Psoas muscle (tissue), 8 donors: ENCODE measurements at places on chromosomes 6 and 20. TPM values are rescaled to one million over a fixed set of nuclear protein-coding genes. Genes with fewer than 3 reads are reported as not detected.

The IL17F gene
- polyA plus RNA-seq, result not detected

The RRAGD gene
- polyA plus RNA-seq, result 70.8 TPM

The DEFB124 gene
- polyA plus RNA-seq, result not detected

The RAMACL gene
- 0.48 TPM for polyA plus RNA-seq

The AGER gene
- 0.79 TPM for polyA plus RNA-seq

The ERVFRD-1 gene
- not detected for polyA plus RNA-seq

The GPX5 gene
- polyA plus RNA-seq, result not detected

The RAET1E gene
- polyA plus RNA-seq, result 17.2 TPM

The C6orf58 gene
- polyA plus RNA-seq, result not detected

The CLPSL1 gene
- polyA plus RNA-seq, result not detected

The CGAS gene
- 0.27 TPM for polyA plus RNA-seq

The APOM gene
- 1.8 TPM for polyA plus RNA-seq

The CDSN gene
- not detected for polyA plus RNA-seq

The GNRH2 gene
- not detected for polyA plus RNA-seq

The PSMB9 gene
- polyA plus RNA-seq, result 13.2 TPM

The F13A1 gene
- 8.4 TPM for polyA plus RNA-seq

The HEY2 gene
- polyA plus RNA-seq, result 4.2 TPM

The SASH1 gene
- polyA plus RNA-seq, result 5.0 TPM

The ARMH2 gene
- not detected for polyA plus RNA-seq

The SMLR1 gene
- not detected for polyA plus RNA-seq

The ESR1 gene
- 0.92 TPM for polyA plus RNA-seq

The XKR7 gene
- polyA plus RNA-seq, result under 0.01 TPM

The DEFB127 gene
- polyA plus RNA-seq, result not detected

The CHD6 gene
- polyA plus RNA-seq, result 1.7 TPM

The KIAA0408 gene
- 48.0 TPM for polyA plus RNA-seq

The DCBLD1 gene
- polyA plus RNA-seq, result 2.0 TPM

The WFDC12 gene
- not detected for polyA plus RNA-seq

The RSPO4 gene
- polyA plus RNA-seq, result not detected

The PRICKLE4 gene
- 0.49 TPM for polyA plus RNA-seq

The PEX7 gene
- polyA plus RNA-seq, result 2.2 TPM

The COL19A1 gene
- polyA plus RNA-seq, result 0.01 TPM

The NOL4L gene
- polyA plus RNA-seq, result 0.72 TPM

The NELFCD gene
- polyA plus RNA-seq, result 38.8 TPM

The RAET1L gene
- polyA plus RNA-seq, result 0.07 TPM

The FNDC11 gene
- 0.07 TPM for polyA plus RNA-seq

The BTN1A1 gene
- not detected for polyA plus RNA-seq

The KCNK16 gene
- not detected for polyA plus RNA-seq

The STMND1 gene
- not detected for polyA plus RNA-seq

The DCDC2 gene
- polyA plus RNA-seq, result 1.1 TPM

The SNAI1 gene
- polyA plus RNA-seq, result 0.49 TPM

The GJE1 gene
- not detected for polyA plus RNA-seq

The OVOL2 gene
- not detected for polyA plus RNA-seq

The IRF4 gene
- 0.53 TPM for polyA plus RNA-seq

The ELOVL4 gene
- 0.01 TPM for polyA plus RNA-seq

The RTN4IP1 gene
- 18.4 TPM for polyA plus RNA-seq

The KPNA5 gene
- 6.3 TPM for polyA plus RNA-seq

The RBCK1 gene
- polyA plus RNA-seq, result 35.8 TPM

The MICAL1 gene
- 5.0 TPM for polyA plus RNA-seq

The TSPYL4 gene
- polyA plus RNA-seq, result 6.6 TPM

The COL21A1 gene
- 0.24 TPM for polyA plus RNA-seq

The ENPP5 gene
- polyA plus RNA-seq, result 1.8 TPM

The HSPA1L gene
- 3.3 TPM for polyA plus RNA-seq

The DEFB132 gene
- polyA plus RNA-seq, result not detected

The LY6G6F gene
- polyA plus RNA-seq, result not detected

The DEFB115 gene
- polyA plus RNA-seq, result not detected

The SIRPB2 gene
- 0.18 TPM for polyA plus RNA-seq

The BFSP1 gene
- polyA plus RNA-seq, result 0.17 TPM

The FOXF2 gene
- polyA plus RNA-seq, result 0.17 TPM

The TRIM15 gene
- not detected for polyA plus RNA-seq
